Gastroesophageal sphincter (tissue), 4 donors: ENCODE measurements at places on chromosomes 5 and 9. TPM values are rescaled to one million over a fixed set of nuclear protein-coding genes. Genes with fewer than 3 reads are reported as not detected.
A peak's percentile ranks its signal among the peaks of the same experiment; 100 is the strongest.

DNA sequence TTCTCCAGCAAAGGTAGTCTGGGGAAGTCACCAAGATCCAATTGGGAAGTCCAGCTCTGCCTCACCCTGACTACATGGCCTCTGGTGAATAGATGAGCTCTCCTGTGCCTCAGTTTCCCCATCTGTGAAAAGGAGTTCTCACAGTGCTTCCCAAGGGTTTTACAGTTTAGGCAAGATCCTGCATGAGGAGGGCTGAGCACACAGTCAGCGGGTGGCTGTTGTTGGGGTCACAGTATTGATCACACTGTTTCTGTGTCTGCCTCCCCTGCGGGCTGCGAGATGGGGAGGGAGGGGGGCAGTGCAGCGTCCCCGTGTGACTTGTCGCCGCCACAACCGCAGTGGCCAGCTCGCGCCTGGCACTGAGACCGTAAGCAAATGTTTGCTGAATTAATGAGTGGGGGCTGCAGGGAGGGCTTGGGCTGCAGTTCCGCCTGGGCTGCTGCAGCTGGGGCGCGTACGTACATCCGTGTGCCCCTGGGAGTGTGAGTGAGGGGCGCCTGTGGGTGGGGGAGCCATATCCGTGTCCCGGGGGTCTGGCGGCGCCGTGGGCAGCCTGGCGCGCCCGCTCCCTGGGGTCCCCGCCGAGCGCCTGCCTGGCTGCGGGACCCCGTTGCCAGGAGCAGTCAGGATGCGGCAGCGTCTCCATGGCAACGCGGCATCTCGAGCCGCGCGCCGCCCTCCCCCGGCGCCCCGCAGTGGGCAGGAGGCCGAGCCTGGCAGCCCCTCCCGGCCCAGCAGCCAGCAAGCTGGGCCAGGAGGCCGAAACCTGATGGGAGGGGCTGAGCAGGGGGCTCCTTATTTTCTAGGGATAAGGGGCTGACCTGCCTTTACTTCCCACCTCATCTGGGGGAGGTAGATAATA, 31.4 kb upstream of the PSD2 start:
- no peak for ATAC-seq

The GRIN1 gene
- 0.08 TPM for total RNA-seq

The CCL28 gene
- total RNA-seq = 3.0 TPM

DNA sequence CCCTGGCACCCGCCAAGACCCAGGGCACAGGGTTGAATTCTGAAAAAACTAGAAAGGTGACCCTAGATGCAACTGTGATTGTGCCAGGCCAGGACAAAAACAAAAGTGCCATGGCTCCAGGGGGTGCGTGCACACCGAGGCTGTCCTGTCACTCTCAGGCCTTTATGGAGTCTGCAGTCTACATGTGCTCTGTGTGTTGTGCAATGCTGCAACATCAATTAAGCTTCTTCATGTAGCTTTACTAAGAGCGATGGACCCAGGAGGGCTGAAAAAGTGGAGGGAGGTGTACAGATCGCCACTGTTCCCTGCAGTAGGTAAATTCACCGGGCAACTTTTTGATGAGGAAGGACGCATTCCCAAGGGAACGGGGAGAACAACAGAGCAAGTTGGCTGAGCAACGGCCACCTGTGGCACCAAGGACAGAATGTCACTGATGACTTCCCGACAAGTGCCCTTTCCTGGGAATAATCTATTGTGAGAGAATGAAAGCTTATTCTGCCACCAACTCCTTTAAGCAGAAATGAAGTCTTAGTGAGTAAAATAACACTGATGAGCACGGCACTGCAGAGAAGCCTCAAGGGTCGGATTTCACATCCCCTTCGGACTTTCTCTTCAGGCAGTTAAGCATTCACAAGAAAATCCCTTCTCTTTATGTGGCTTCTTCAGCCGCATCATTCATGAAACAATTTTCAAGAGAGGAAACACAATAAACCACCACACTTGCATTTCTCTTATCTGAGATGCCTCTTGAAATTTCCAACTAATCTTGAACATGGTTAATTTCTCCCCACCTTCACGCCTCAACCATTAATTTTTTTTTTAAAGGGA, 149.6 kb downstream of the DROSHA start:
- no peak for ATAC-seq

The SURF1 gene
- total RNA-seq = 49.2 TPM

GRCh38 chr5:151093476-151093889, 12.6 kb upstream of the TNIP1 start:
- ATAC-seq = peak; percentile 84

The RASGRF2 gene
- total RNA-seq = 3.8 TPM

The C8G gene
- total RNA-seq = not detected

DNA sequence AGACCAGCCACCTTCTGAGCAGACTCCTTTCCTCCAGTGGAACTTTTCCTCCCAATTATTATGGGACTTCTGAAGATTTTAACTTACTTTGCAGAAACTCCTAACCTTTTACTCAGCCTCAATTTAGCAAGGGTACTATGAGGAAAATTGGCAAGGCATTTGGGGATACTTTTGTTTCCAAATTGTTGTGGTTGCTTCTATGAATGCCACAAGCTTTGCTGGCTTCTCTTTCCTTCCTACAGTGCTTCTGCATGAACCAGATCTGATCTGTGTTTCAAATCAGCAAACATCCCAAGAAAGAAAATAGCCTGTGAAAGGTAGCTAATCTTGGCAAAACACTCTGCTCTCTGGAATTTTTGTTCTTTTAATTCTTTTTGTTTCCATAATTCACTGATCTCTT, 57.3 kb upstream of the TAF11L2 start:
- no peak for ATAC-seq

GRCh38 chr5:52041842-52042241, 658.6 kb downstream of the ISL1 start:
- ATAC-seq = no peak

DNA sequence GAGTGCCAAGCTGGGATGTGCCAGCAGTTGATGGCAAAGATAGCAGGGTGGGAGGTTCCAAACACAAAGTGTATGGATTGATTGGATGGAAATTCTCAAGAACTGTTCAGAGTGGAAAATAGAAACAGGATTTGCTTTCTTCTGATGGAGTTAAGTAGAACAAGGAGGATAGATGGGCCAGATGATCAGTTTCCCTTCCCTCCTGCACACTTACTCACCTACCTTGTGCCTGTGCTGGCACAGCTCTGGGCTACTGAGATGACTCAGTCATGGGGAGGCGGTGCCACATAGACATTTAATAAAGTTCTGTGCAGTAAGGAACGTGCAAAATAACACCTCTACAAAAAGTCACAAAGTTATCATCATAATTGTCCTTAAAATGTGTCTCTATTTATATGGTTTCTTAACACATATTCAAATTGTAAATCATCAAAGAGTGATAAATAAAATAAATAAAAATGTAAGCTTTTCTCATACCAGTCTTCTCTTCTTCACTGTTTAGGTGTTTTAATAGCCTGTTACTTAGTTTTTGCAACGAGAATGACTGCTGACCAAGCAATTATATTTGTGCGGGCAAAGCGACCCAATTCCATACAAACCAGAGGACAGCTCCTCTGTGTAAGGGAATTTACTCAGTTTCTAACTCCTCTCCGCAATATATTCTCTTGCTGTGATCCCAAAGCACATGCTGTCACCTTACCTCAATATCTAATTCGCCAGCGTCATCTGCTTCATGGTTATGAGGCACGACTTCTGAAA, 12.7 kb downstream of the PTPDC1 start:
- ATAC-seq = no peak

DNA sequence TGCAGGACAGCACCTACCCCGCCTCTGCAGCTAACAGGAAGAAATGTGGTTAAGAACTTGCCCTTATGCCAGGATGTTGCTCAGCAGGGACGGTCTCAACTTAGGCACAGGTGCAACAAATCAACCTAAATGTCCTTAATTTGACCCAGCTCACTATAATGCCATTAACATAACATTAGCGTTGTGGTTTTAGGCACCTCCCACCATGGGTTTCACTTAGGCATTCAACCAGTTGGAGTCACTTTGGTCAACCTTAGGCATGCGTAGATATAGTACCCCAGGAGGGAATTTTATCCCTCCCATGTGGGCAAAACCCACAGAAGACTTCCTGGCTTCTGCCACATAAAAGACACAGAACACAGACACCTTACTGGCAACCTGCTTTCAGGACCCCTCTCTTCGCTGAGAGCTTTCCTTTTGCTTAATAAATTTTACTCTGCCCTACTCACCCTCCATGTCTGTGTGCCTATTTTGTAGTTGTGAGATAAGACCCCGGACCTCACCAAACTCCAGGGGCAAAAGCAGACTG, 8.7 kb upstream of the ERAP1 start:
- ATAC-seq = no peak

- ATAC-seq = peak; percentile 65
These were observed 170.4 kb downstream of the ARRDC3 start for GRCh38 chr5:91212714-91213092.

DNA sequence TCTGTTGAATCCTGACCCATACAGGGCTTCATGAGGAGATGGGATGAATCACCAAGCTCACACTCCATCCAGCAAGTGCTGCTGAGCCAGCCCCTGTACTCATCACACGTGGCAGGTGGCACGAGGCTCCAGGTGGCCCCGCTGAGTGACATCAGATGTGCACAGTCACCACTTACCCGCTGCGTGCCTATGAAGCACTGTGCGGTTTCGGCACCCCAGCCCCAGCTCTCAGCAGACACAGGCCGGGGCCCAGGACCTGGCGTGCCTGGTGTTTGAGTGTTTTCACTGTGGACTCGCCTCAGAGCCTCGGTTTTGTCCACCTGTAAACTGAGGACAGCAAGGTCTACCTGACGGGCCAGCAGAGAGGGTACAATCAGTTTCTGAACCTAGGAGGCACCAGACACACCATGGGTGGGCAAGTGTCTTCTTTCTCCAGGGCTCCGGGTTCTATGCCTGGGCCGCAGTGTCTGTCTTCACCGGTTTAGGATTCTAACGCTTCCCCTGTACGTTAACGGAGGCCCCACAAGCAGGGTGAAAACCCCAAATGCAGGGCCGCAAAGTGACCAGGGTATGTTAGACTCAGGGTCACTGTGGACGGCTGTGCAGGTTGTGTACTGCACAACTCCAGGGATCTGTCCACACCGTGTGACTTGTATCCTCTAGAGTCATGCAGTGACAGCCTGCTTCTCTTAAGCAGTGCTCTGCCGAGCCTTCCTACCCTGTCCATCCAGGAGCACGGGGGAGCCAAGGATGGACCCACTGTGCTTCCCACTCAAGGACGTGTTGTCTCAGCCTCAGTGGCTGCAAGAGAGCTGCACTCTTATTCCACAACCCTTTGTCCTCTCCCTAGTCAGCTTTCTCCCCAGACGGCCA, 44.3 kb upstream of the COL5A1 start:
- no peak for ATAC-seq

The PCDHGA10 gene
- total RNA-seq = 4.1 TPM

The FOXD4L4 gene
- total RNA-seq = not detected

The C9 gene
- not detected for total RNA-seq

- ATAC-seq = peak; percentile 76
These were observed 259.3 kb upstream of the SLC30A5 start for GRCh38 chr5:68834491-68834981.

GRCh38 chr9:38335686-38336085, 56.8 kb upstream of the ALDH1B1 start:
- ATAC-seq = no peak

- ATAC-seq = no peak
These were observed 143.3 kb downstream of the NTRK2 start for GRCh38 chr9:84812847-84813246.

DNA sequence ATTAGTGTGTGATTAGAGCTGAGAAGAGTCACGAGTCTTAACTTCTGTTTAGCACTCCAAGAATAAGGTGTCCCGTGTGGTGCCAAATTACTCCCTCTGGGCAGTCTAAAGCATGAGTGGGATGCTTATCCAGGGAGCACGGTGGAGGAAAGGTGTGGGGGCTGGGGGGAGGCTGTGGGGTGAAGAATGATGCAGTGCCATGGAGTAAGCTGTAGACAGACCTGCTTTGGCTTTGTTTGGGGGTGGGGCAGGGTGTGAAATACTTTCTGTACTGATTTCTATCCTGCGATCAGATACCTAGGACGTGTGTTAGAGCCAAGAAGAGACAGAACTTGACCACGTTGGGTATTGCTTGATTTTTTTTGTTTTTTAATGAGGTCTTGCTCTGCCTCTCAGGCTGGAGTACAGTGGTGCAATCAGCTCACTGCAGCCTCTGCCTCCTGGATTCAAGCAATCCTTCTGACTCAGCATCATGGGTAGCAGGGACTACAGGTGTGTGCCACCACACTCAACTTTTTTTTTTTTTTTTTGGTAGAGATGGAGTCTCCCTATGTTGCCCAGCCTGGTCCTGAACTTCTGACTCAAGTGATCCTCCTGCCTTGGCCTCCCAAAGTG, 232.8 kb downstream of the MAN2A1 start:
- ATAC-seq = peak; percentile 31

The PCDHGA6 gene
- total RNA-seq = 4.7 TPM

DNA sequence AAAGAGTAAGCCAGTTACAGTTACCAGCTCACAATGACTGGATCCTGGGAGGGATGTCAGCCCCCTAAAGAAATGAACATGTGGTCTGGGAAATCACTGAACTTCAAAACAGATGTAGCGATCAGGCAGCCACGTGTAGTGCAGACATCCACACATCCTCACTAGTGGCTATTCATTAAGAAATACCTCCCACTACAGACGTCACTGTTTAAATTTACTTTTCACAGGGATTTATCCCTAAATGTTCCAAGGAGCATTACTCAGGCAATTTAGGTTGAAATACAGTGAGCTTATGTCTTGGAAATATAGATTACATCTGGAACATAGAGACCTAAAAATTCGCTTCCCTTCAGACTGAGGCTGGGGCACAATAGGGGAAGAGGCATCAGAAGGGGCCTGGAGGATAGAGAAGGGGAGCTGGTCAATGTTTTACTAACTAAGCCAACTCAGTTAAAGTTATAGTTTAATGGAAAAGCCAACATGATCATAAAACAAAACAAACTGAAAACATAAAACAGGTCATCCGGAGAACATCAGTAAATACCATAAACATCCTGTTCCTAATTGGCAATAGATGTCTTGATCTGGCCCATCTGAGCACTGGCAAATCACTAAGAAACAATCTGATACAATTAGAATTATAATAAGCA, 92.3 kb downstream of the FANCC start:
- no peak for ATAC-seq

- no peak for ATAC-seq
These were observed 246.6 kb downstream of the SPOCK1 start for GRCh38 chr5:137252512-137252911.

DNA sequence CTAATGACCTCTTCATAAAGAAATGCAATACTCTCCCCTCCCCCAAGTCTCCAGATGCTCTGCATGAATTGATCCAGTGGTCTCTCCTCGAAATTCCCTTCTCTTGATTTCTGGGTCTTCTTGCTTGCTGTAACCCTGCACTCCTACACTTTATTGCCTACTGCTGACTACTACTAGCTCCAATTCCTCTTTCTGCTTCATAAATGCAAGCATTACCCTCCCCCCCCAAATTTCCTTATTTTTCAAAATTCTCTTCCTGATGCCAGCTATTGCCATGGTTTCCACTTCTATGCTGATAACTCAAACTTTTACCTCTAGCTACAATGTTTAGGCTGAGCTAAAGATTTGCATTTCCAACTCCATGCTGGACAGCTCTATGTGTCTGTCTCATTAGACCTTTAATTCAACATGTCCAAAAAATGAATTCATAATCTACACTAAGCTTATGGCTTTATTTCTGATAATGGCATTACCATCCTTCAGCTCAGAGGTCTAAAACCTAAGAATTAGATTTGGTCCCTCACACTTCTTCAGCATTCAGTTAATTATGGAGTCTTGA, 1.4 kb downstream of the ZBTB26 start:
- ATAC-seq = no peak

The NR5A1 gene
- total RNA-seq = not detected
